Activated CD4-positive, alpha-beta T cell treated with anti-CD3 and anti-CD28 coated beads, Interleukin-2, amount 50 U/mL, for 48 hours (primary cell): ENCODE measurements at places on chromosomes 11 and 22.

DNA sequence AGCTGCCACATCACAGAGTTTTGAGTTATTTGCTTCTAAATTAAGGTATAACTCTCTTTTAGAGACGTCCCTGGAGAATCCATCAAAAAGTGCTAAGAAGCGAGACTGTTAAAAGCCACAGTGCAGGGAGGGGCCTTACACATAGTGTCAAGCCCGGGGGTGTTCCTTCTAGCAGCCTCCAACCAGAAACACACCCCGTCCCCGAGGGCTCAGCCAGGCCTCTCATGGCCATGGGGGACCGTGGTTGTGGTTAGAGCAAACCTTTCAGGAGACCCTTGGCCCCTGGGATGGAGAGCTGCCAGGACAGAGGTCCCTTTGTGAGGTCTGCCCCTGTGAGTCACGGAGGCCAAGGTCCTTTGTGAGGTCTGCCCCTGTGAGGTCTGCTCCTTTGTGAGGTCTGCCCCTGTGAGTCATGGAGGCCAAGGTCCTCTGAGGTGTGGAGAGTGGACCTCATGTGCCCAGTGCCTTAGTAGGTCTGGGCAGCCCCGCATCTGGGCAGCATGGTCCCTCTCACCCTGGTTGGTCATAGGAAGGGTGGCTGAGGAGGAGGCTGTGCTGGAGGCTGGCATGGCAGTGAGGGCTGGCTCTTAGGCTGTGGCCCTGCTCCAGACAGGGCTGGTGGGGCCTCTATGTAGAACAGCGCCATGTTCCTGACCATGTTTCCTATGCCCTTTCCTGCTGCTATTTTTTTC, 5.4 kb downstream of the GNAZ start:
- no peak for DNase-seq

DNA sequence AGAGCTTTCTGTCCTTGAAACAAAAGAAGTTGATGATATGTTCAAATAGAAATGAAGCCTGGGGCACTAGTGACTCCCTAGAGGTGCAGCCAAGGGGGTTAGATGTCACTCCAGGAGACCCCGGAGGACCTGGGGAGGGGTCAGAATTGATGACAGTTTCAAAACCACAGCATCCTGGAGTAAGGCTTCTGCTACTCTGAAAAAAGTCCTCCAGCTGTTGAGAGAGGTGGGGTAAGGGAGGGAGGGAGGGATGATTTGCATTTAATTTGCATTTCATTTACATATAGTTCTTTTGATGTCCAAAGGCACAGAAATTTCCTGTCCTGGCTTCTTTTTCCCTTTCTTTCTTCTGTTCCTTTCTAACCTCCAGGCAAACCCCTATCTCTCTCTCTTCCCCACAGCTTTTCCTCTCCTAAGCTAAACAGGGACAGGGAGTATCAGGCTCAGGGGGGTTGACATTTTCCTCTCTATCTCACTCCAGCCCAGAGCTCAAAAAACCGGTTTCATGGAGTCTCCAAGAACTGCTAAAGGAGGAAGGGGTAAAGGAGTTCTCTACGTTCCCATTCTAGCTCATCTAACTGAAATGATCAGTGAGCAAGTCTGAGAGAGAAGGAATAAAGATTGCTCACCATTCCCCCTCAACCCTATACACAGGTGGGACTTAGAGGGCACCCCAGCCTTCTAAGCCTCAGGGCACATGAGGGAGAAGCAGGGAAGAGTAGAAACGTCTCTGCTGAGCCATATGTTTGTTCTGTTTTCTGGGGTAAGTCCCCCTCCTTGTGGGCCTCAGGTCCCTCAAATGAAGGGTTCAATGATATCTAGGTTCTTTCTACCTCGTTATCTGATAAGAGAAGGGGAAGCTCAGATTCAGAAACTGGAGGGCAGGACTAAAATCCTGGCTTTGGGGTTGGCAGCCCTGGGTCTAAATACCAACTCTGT, 3.5 kb upstream of the POU2F3 start:
- DNase-seq, result no peak

DNA sequence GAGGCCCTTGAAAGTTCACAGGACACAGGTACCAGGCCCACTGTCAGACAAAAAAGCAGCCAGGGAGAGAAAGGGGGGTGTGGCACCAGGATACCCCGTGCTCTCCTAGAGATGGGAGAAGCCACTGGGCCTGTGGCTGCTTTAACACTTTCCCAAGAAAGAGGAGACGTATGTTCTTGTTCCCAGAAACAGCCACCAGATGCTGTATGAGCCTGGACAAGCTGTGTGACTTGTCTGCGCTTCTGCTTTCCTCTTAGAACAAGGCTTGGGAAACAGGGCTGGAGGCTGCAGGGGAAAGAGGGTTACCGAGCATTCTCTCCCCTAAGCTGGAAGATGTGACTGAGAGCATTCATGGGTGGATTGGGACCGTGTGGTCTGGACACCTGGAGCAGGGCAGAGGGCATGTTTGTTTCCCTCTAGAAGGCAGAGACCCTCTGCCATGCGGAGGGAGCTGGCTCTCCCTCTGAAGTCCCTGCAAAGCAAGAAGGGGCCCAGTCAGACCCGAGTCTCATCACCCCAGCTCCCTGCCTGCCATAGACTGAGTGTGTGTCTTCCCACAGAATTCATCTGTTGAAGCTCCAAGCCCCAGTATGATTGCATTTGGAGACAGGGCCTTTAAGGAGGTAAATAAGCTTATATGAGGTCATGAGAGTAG, 74.1 kb downstream of the TRIM29 start:
- no peak for DNase-seq

DNA sequence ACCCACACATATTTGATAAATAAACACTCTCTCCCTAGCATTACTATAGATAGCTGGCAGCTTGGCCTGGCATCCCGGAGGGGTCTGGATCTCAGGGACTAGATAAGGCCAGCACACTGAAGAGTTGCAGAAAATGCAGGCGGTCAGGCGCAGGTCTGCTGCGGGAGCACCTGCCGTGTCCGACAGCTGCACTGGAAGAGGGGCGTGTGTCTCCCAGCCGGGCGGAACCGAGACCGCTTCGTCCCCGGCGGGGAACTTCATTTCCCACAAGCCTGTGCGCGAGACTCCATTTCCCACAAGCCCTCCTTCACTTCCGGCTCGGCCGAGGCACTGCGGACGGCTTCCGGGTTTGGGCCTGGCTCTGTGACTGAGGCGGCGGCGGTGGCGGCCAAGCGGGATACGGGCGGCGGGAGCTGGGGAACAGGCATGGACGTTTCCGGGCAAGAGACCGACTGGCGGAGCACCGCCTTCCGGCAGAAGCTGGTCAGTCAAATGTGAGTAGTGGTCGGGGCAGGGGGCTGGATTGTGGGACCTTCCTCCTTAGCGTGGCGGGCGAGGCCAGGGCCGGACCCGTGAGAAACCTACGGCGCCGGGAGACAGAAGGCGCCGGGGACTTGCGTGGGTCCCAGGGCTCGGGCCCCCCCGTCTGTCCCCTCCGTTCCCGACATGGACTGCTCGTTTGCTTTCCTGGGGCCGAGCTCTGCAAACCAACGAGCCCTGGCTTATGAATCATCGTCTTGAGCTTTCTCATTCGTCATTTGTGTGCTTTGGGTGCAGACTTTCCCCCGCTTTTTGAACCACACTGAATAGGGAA, at the start of gene MED15:
MED15 (plus strand) TSS at position 358 of the 814 bp plus-strand sequence; CDS start at position 427, 69 bp downstream.
- peak; percentile 89 for DNase-seq

GRCh38 chr11:115217726-115218311, 286.4 kb downstream of the CADM1 start:
- DNase-seq, result no peak

DNA sequence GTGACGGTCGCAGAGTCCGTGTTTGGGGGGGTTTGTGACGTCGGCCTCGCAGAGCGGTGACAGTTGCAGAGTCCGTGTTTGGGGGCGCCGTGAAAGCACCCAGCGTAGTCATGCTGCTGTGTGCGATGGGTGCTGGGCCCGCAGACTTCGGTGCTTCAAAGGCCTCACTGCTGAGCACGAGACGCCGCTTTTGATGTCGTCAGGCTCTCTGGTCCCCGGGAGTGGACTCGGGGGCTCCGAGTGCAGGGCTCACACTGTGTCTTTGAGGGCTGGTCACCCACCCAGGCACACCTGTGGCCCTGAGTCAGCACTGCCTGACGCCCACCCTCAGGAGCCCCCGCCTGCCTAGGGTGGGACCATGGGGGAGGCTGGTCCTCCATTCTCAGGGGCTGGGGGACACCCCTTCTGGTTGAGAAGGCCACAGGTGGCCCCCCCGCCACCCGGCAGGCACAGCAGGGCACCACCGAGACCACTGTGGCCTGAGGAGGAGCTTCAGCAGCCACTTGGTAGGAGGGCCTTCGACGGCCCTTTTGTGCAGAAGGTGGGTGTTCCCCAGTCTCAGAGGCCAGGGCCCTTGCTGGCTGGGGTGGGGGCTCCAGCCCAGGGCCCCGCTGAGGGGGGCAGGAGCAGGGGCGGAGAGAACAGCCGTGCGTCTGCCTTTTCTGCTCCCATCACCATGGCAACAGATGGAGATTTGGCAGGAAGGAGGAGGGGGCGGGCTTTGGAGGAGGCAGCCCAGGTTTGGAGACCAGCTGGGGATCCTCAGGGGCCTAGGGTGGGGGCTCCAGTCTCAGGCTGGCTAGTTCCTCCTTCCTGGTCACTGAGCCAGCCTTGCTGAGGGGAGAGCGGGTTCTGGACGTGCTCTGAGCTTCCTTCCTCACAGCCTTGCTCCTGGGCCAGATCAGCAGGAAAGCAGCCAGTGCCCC, 20.9 kb downstream of the BRSK2 start:
- DNase-seq, result no peak
